SJSA1 (cell line): ENCODE measurements at places on chromosomes 1 and 21. TPM values are rescaled to one million over a fixed set of nuclear protein-coding genes. Genes with fewer than 3 reads are reported as not detected.

Gene OR2T11
- not detected in 2 replicates for total RNA-seq

Gene ATP6V1G3
- not detected in 2 replicates for total RNA-seq

Gene C1orf52
- total RNA-seq: 26.5 and 28.3 TPM in 2 replicates

Gene FCN3
- total RNA-seq: not detected in 2 replicates

Gene FAF1
- 81.7 and 96.3 TPM in 2 replicates for total RNA-seq

Gene IL12RB2
- not detected in 2 replicates for total RNA-seq

DNA sequence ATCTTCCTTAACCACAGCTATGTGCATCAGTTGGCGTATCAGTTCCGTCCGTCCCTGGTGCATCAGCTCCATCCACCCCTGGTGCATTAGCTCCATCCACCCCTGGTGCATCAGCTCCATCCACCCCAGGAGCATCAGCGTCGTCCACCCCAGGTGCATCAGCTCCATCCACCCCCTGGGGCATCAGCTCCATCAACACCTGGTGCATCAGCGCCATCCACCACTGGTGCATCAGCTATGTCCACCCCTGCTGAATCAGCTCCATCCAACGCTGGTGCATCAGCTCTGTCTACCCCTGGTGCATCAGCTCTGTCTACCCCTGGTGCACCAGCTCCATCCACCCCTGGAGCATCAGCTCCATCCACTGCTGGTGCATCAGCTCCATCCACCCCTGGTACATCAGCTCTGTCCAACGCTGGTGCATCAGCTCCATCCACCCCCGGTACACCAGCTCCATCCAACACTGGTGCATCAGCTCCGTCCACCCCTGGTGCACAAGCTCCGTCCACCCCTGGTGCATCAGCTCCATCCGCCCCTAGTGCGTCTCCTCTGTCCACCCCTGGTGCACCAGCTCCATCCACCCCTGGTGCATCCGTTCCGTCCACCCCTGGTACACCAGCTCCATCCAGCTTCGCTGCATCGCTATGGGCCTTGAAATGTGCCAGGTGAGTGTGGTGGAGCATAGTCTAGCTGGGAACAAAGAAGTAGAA, 106.6 kb upstream of the ZBTB40 start:
- DNase-seq: no peak

DNA sequence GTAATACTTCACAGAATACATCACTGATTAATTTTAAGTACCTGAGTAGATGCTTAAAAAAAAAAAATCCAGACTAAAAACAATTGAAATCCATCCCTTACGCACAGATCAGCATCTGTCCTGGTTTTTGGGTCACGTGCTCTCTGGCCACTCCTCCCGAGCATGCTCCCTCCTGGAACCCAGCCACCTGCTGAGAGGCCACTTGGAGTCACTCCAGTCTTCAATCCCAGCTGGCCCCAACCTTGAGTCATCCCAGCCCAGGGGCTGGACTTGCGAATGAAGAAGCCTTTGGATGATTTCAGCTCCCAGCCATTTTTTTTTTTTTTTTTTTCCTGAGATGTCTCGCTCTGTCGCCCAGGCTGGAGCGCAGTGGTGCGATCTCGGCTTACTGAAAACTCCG, 8.9 kb downstream of the MAP1LC3C start:
- no peak for DNase-seq

GRCh38 chr1:58950897-58951296, 167.1 kb upstream of the JUN start:
- no peak for DNase-seq

DNA sequence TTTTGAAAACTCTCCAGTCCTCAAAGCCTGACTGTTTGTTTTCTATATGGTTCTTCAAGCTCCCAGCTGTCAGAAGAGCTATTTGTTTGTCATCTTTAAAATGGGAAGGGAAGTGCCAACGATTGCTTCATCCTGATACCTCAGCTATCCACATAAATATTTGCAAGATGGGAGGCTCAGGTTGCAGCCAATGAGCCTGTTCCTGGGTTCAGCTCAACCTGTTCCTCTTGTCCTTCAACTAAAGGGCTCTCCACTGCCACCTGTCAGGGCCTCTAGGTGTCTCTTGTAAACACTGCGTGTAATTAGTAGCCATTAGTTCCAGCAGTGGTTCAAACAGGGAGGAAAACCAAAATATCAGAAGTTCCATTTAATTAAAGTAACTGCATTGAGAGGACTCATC, 445.1 kb downstream of the AJAP1 start:
- DNase-seq: no peak

DNA sequence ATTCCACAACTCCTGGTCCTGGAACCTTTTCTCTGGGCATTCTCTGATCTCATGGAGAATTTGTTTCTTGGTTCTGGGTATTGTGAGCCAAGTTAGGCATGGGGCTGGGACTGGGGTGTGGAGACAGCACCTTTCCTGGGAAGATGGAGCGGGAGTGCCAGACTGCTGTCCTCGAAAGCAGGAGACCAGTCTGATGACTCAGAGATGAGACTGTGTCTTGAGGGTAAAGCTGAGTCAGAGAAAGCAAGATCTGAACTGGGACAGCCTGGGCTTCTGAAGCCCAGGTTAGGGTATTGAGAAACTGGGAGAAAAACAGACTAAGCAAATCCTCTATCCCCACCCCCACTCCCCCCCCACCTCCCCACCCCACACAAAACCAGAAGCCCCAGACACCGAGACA, 2.2 kb upstream of the KANK4 start:
- peak; percentile 67 for DNase-seq

GRCh38 chr1:80217377-80217986, 1211.0 kb upstream of the ADGRL4 start:
- no peak for DNase-seq

DNA sequence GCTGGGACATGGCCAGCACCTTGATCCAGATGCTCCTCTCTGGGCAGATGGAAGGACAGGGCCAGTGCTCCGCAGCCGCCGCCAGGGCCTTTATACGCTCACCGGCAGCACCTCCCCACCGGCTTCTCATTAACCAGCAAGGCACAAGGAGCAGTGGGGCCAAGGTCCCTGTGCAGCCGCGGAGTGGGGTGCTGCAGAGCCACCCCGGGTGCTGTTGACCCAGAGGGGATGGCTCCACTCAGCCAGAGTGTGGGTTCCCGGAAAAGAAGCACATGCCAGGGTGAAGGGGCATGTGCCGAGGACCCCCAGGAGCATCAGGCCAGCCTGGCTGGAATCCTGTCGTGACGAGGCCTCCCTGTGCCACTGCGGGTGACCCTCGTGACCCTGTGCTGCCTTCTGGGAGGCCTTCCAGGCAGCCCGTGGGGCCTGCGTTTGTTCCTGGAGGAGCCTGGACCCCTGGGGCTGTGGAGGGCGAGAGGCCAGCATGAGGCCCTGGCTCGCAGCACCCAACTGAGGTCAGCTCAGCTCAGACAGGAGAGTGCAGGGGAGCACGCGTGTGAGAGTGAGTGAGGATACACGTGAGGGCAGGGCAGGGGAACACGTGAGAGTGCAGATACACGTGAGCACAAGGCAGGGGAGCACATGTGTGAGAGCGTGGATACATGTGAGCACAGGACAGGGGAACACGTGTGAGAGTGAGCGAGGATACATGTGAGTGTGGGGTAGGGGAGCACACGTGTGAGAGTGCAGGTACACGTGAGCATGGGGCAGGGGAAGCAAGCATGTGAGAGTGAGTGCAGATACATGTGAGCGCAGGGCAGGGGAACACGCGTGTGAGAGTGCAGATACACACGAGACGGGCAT, at the start of gene FTCD:
Gene FTCD (minus strand): TSS at position 66 of the 864 bp plus-strand sequence. CDS start 56 bp downstream, at position 10.
- DNase-seq: peak; percentile 38

DNA sequence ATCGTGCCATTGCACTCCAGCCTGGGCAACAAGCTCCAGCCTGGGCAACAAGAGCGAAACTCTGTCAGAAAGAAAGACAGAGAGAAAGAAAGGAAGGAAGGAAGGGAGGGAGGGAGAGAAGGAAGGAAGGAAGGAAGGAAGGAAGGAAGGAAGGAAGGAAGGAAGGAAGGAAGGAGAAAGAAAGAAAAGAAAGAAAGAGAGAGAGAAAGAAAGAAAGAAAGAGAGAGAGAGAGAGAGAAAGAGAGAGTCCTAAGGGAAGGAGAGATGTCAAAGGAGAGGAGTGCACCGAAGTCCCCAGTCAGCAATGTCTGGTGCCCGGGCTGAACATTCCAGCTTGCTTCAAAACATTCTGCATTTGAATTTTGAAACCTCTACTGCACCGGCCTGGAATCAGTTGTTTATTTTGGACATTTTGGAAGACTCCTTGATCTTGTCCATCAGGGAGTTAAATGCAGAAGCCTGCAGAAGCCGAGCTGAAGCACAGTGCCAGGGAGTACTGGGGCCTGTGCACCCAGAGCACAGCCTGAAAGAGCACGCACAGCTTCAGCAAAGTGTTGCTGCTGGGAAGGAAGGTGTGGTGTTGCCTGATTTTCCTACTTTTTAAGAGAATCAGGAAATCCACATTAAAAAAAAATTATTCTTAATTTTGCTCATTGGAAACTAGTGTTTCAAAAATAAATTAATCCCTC, 3.7 kb upstream of the IGSF3 start:
- DNase-seq: no peak

DNA sequence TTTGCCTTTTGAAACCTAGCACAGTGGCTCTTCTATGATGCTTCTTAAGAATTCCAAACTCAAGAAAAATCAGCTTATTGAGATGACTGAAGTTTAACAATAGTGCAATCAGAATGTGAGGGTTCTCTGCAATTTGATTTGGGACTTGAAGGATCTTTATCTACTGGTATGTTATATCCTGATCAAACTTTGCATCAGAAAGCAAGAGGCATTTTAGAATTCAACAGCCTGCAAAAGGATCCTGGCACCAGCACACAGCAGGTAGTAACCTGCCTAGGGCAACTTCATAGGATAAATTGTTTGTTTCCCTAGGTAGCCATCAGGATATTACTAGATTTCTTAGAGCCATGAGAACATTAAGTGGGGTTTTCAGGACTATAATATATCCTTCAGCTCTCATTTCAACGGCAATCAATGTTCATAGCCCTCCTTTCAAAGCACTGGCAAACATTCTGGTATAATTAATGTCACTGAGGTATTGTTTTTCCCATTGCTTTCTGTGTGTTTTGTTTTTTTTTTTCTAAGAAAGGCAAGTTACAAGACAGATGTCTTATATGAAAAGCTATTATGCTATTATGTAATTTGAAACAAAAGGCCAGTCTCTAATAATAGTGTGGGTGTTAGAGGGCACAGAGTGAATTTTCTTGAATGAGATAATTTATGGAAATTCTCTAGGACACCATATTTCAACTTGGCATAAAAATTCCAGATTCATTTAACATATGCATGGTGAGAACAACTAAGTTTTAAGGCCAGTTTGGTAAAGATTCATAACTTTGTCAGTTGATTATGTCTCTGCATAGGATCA, 34.5 kb downstream of the NTNG1 start:
- no peak for DNase-seq

- DNase-seq: no peak
Observed at GRCh38 chr1:43009274-43009673, 50.6 kb upstream of the SLC2A1 start.
